ENCODE measurements at places on chromosomes 13 and 19.

- H3K4me1 ChIP-seq, result no peaks in the 10 kb centered on the region
- no peaks in the 10 kb centered on the region for H3K36me3 ChIP-seq
- no peak for DNase-seq
- no peaks in the 10 kb centered on the region for H3K27me3 ChIP-seq
These were observed 368.2 kb upstream of the SLITRK5 start for GRCh38 chr13:87302931-87303330.

DNA sequence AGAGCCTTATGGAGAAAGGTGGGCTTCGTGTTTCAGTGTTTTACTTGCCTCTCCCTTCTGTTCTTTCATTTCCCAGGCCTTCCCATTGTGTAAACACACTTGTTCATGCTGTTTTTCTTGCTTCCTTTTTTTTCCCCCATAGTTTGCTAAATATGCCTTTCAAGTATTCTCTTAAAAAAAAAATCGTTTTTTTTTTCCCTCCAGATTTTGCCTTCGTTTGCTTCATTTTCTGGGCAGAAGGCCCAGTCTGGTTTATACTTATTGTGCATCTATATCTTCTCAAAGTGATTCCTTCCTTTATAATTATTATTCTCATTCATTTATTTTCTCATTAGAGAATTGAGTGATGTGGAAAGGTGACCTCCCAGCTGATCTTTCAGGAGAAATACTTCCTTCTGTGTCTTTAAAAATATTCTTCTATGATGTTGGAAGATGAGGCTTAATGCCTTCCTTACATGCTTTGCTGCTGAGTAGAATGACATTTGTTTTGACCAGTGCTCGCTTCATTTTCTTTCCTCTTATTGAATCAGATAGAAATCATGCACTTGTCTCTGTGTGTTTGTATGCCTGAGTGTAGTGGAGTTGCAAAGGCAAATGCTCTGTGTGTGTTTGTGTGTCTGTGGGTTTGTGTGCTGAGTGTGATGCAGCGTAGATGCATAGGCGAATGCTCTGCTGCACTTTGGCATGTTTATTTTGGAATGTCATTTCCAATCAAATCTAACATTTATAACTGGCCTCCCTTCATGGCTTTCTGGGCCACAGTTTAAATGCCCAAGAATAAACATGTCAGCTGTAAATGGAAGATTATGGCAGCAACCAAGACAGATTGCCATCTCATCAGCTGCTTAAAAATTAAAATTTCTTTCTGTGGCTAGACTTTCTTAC, 591.4 kb downstream of the FGF9 start:
- H3K27ac ChIP-seq, result no peak overlapping the region
- H3K4me1 ChIP-seq, result no peaks in the 10 kb centered on the region
- H3K36me3 ChIP-seq, result no peaks in the 10 kb centered on the region
- no peak overlapping the region for H3K4me3 ChIP-seq
- H3K27me3 ChIP-seq, result no peaks in the 10 kb centered on the region

GRCh38 chr13:66329988-66330451, 900.1 kb downstream of the PCDH9 start:
- no peaks in the 10 kb centered on the region for H3K27me3 ChIP-seq
- H3K4me3 ChIP-seq, result no peak overlapping the region
- no peak overlapping the region for H3K27ac ChIP-seq
- H3K36me3 ChIP-seq, result no peaks in the 10 kb centered on the region
- DNase-seq, result no peak

DNA sequence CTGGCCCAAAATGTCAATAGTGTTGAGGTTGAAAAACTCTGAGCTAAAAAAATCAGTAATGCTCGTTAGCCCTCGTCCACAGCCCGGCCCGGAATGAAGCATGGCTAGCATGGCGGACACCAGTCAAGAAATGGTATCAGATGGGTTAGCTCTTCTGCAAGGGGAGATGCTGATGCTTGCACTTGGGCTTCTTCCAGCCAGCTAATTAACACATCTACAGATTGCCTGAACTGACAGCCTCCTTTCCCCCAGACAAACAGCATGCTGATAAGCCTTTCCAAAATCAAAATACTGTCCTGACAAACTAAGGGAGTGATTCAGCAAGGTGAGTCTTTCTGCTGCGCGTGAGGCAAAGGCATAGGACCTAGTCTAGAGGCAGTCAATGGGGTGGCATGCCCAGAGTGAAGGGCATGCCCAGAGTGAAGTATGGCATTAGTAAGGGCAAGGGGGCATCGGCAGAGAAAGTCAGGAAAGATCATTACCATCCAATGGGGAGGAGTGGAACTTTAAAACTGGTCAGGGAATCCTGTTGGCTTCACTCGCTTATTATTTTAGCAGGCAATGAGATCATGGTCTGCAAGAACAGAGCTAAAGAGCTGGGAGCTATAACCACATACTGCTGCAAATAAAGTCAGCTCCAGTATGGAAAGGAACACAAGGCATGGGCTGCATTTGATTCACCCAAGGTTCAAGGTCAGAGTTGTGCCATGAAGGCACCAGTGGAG, 30.2 kb upstream of the UBE2L5 start:
- peaks cover 19% of the 10 kb centered on the region for H3K4me1 ChIP-seq
- DNase-seq, result no peak
- H3K27me3 ChIP-seq, result no peaks in the 10 kb centered on the region

DNA sequence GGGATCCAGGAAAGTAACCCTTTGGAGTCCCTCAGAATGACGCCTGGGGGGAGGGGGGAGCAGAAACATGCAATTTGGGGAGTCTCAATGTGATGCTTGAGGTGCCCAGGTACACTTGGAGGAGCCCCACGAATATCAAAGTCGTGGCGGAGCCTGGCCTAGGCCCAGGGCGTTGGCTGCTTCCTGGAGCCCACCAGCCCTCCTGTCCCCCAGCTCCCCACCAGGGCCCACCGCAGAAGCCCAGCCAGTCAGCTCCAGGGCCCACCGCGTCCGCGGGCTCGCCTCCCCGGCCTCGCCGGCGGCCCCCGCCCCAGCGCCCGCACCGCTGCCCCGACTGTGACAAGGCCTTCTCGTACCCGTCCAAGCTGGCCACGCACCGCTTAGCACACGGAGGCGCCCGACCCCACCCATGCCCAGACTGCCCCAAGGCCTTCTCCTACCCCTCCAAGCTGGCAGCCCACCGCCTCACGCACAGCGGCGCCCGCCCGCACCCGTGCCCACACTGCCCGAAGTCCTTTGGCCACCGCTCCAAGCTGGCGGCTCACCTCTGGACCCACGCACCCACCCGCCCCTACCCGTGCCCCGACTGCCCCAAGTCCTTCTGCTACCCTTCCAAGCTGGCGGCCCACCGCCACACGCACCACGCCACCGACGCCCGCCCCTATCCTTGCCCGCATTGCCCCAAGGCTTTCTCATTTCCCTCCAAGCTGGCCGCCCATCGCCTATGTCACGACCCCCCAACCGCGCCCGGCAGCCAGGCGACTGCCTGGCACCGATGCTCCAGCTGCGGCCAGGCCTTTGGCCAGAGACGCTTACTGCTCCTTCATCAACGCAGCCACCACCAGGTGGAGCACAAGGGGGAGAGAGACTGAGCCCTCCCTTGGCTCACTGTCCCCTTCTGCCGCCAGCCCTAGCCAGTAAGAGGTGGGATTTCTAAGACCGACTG, 2.1 kb downstream of the ZNF575 start:
- peaks cover 16% of the 10 kb centered on the region for H3K4me1 ChIP-seq
- H3K36me3 ChIP-seq, result peaks cover 17% of the 10 kb centered on the region
- H3K27me3 ChIP-seq, result no peaks in the 10 kb centered on the region

DNA sequence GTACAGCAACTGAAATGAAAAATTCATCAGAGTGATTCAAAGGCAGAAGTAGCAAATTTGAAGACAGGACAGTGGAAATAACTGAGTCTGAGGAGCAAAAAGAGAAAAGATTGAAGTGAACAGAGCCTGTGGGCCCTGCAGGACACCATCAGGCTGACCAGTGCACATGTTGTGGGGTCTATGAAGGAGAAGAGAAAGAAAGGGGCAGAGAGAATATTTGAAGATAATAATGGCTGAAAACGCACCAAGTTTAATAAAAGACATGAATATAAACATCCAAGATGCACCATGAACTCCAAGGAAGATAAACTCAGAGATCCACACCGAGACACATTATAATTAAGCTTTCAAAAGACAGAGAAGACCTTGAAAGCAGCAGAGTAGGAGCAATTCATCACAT, 15.4 kb downstream of the ATP4B start:
- peaks cover 38% of the 10 kb centered on the region for H3K36me3 ChIP-seq
- peaks cover 16% of the 10 kb centered on the region for H3K4me1 ChIP-seq
- no peak for DNase-seq
- no peak overlapping the region for H3K4me3 ChIP-seq
- H3K27ac ChIP-seq, result no peak overlapping the region

GRCh38 chr19:16509141-16510061, 13.2 kb downstream of the C19orf44 start:
- no peaks in the 10 kb centered on the region for H3K27me3 ChIP-seq
- no peak overlapping the region for H3K4me3 ChIP-seq
- DNase-seq, result no peak
- H3K36me3 ChIP-seq, result peaks cover 55% of the 10 kb centered on the region
- H3K4me1 ChIP-seq, result no peaks in the 10 kb centered on the region
- H3K27ac ChIP-seq, result peak overlapping the region; percentile 31

DNA sequence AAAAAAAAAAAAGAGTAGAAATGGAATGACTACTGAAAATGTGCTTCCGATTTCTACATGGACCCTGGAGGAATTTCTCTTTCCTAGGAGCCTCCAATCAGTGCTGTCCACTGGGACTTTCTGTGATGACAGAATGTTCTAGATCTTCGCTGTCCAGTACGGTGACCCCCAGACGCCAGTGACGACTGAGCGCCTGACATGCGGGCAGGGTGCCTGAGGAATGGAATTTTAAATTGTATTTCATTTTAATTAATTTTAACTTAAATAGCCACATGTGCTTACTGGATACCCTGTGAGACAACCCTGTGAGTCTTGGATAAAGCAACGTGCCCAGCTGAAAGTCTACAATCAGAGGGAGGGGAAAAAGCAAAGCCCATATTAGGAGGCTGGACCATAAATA, 4.1 kb upstream of the TLE6 start:
- peaks cover 92% of the 10 kb centered on the region for H3K4me1 ChIP-seq
- H3K27ac ChIP-seq, result peak overlapping the region; percentile 82
- H3K27me3 ChIP-seq, result no peaks in the 10 kb centered on the region
- no peak overlapping the region for H3K4me3 ChIP-seq
- DNase-seq, result no peak

DNA sequence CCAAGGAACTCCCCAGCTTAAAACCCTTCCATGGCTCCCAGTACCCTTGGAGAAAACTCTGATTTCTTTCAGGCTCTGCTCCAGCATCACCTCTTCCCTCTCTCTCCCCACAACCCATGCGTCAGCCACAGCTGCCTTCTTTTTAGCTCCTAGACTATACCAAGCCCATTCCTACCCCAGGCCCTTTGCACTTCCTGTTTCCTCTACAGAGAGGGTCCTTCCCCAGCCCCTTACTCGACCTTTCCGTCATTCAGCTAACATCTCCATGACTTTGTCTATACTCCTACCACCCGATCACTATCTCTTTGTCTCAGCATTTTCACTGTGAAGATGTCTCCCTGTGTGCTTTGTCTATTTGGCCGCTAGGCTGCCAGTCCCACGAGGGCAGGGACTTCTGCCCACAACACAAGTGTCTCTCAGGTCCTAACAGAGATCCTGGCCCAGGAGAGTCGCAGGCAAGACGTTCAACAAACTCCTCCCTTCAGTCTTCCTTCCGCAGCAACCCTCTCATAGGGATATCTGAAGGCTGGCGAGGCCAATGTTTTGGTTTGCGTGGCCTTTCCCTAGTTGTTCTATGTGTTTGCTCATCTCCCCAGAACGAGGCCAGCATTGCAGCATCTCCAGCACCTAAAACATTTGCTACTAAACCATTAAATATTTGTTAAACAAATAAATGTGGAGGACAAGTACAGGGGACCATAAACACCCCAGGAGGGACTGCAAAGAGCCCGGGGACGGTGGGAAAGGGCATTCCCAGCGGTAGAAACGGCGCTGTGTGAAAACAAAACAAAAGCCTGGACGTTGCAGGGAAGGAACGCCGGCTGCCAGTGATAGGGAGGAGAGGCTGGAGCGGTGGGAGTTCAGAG, 816 bp downstream of the CCNP start:
- H3K4me1 ChIP-seq, result peaks cover 26% of the 10 kb centered on the region
- peaks cover 33% of the 10 kb centered on the region for H3K27me3 ChIP-seq
- H3K4me3 ChIP-seq, result peak overlapping the region; percentile 26
- no peak for DNase-seq

- no peaks in the 10 kb centered on the region for H3K27me3 ChIP-seq
- H3K4me3 ChIP-seq, result no peak overlapping the region
These were observed 62.9 kb upstream of the SPATA13 start for GRCh38 chr13:24097667-24098066.

DNA sequence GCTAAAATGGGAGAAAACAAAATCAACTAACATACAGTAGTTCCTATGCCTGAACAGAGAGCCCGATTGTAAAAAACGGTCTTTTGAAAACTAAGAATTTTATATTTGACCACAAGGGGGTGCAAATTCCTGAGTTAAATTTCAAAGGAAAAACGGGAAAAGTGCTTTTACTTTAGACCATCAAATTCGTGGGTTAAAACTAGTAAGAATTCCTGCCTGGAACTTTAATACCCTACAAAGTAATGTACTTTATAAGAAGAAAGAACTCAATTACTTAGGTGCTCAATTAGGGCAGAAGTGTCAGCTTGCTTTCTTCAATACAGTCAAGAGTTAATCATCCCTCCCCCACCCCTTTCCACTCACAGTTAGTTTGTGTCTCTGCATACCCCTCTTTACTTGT, 69.8 kb downstream of the KCNRG start:
- no peaks in the 10 kb centered on the region for H3K27me3 ChIP-seq
- H3K27ac ChIP-seq, result no peak overlapping the region
- peaks cover 29% of the 10 kb centered on the region for H3K4me1 ChIP-seq
- H3K36me3 ChIP-seq, result no peaks in the 10 kb centered on the region

- no peaks in the 10 kb centered on the region for H3K36me3 ChIP-seq
- H3K27me3 ChIP-seq, result no peaks in the 10 kb centered on the region
- no peak for DNase-seq
- H3K4me1 ChIP-seq, result no peaks in the 10 kb centered on the region
- H3K4me3 ChIP-seq, result no peak overlapping the region
- no peak overlapping the region for H3K27ac ChIP-seq
These were observed 21.4 kb downstream of the ACOD1 start for GRCh38 chr13:76969488-76970365.

DNA sequence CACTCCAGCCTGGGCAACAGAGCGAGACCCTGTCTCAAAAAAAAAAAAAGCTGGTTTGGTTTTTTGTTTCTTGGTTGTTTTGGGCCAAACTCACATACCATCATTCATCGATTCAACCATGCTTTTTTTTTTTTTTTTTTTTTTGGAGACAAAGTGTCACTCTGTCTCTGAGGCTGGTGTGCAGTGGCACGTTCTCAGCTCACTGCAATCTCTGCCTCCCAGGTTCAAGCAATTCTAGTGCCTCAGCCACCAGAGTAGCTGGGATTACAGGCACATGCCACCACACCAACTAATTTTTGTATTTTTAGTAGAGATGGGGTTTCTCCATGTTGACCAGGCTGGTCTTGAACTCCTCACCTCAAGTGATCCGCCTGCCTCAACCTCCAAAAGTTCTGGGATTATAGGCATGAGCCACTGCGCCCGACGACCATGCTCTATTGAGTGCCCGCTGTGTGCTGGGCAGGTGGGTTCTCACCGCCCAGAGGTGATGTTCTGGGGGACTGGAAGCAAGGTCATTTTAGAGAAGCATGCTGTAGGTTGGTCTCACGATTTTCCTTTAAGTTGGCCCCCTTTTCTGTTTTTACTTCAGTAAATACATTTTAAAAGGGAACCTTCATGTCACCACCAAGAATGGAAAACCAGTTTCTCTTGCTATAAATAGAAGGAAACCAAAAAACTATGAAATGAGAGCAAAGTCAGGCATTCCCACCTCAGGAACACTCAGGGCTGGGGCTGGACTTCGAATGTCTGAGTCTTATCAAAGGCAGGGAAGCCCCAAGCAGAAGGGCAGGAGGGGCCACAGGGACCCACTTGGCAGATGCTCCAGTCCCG, 8.3 kb upstream of the JUND start:
- H3K27me3 ChIP-seq, result no peaks in the 10 kb centered on the region
- H3K4me3 ChIP-seq, result no peak overlapping the region
- peak overlapping the region; percentile 99 for H3K27ac ChIP-seq
- DNase-seq, result no peak
